ENCODE measurements at places on chromosomes 2 and 18. TPM values are rescaled to one million over a fixed set of nuclear protein-coding genes. Genes with fewer than 3 reads are reported as not detected.

Gene CDH19
- polyA plus RNA-seq = 1.7 TPM

Gene CYRIA
- 8.1 TPM for polyA plus RNA-seq

Gene IL36RN
- polyA plus RNA-seq = 5.0 TPM

Gene BOLL
- 0.89 TPM for polyA plus RNA-seq

Gene GRB14
- polyA plus RNA-seq = 4.3 TPM

Gene GKN2
- polyA plus RNA-seq = not detected

Gene POTEE
- 0.08 TPM for polyA plus RNA-seq

Gene NEB
- 950 TPM for polyA plus RNA-seq

DNA sequence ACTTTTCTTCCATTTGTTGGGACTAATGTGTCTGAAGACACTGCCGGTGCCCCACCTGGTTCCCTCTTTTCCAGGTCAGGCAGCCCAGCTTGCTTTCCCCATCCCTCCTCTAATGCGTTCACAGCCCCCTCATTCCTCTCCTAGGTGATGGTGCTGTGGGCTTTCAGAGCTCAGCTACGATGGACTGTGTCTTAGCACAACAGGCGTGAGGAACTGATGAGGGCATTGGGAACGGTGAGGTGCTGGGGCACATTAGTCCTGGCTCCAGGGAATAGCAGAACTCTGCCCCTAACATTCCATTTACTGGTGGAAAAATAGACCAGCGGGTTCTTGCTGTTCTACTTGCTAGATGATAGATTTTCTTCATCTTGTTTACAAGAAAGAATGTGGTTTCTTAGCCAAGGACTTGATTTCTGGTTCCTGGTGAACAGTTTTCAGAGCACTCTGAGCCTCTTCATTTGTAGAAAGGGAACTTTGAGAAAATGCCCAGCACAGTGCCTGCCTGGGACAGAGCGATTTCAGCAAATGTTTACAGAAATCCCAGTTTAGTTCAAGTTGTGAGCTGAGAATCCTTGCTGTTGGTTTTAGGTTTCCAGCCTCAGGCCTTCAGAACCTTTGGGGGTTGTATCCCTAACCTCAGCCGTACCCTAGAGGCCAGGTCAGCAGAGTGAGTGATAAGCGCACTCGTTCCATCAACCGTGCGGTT, 42.5 kb downstream of the LDLRAD4 start:
- no peak overlapping the region for H3K4me3 ChIP-seq
- H3K27ac ChIP-seq = peak overlapping the region; percentile 45
- H3K36me3 ChIP-seq = no peaks in the 10 kb centered on the region
- H3K4me1 ChIP-seq = peaks cover 45% of the 10 kb centered on the region

GRCh38 chr2:28492282-28492681, 3.6 kb upstream of the PLB1 start:
- no peak overlapping the region for H3K4me3 ChIP-seq
- no peaks in the 10 kb centered on the region for H3K36me3 ChIP-seq
- peaks cover 6% of the 10 kb centered on the region for H3K27me3 ChIP-seq
- DNase-seq = no peak

GRCh38 chr2:204914708-204915107, 369.4 kb downstream of the PARD3B start:
- no peak overlapping the region for H3K4me3 ChIP-seq
- peaks cover 2% of the 10 kb centered on the region for H3K4me1 ChIP-seq
- H3K36me3 ChIP-seq = no peaks in the 10 kb centered on the region

- H3K4me1 ChIP-seq = peaks cover 9% of the 10 kb centered on the region
- H3K27ac ChIP-seq = no peak overlapping the region
- H3K4me3 ChIP-seq = no peak overlapping the region
Observed at GRCh38 chr2:3294493-3294892, 83.1 kb downstream of the EIPR1 start.

GRCh38 chr2:167140767-167141166, 252.5 kb downstream of the XIRP2 start:
- H3K27ac ChIP-seq = no peak overlapping the region
- H3K27me3 ChIP-seq = no peaks in the 10 kb centered on the region
- H3K36me3 ChIP-seq = no peaks in the 10 kb centered on the region
- H3K4me3 ChIP-seq = no peak overlapping the region
- DNase-seq = peak; percentile 83

GRCh38 chr2:190615555-190616200, 33.2 kb upstream of the NAB1 start:
- no peak overlapping the region for H3K4me3 ChIP-seq
- peaks cover 4% of the 10 kb centered on the region for H3K4me1 ChIP-seq
- no peaks in the 10 kb centered on the region for H3K36me3 ChIP-seq
- no peak for DNase-seq

- H3K27me3 ChIP-seq = no peaks in the 10 kb centered on the region
- no peaks in the 10 kb centered on the region for H3K36me3 ChIP-seq
- H3K4me1 ChIP-seq = peaks cover 9% of the 10 kb centered on the region
- H3K27ac ChIP-seq = no peak overlapping the region
- DNase-seq = peak; percentile 64
- no peak overlapping the region for H3K4me3 ChIP-seq
Observed at GRCh38 chr2:56012221-56012765, 88.7 kb upstream of the EFEMP1 start.

GRCh38 chr18:50284255-50284885, 3.0 kb upstream of the MBD1 start:
- peaks cover 46% of the 10 kb centered on the region for H3K36me3 ChIP-seq
- no peaks in the 10 kb centered on the region for H3K27me3 ChIP-seq
- peaks cover 28% of the 10 kb centered on the region for H3K4me1 ChIP-seq
- H3K27ac ChIP-seq = no peak overlapping the region
- H3K4me3 ChIP-seq = no peak overlapping the region

DNA sequence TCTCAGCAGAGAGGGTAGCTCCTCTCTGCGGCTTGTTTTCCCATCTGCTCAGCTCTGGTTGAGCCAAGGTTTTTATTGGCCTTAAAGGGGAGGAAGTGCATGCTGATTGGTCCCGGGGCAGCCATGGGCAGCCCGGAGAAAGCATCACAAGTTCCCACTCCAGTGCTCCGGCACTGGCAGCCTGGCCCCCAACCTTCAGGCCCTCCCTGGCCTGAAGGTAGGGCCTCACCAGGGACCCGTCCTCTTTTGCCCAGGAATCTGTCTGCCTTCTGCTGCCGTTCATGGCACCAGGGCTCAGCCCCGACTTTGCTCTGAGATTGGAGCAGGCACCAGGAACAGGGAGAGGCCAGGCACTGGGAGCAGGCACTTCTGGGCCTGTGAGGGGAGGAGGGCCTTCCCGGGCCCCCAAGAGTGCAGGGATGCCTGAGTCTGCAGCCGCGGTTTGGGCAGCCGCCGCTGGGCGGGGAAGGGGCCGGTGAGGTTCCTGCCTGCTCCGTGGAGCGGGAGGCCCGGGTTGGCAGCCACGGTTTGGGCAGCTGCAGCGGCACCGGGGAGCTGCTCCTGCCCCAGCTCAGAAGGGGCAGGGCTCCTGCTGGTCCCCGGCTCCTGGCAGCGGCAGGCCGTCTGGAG, 17.5 kb upstream of the ILKAP start:
- H3K27ac ChIP-seq = no peak overlapping the region
- H3K36me3 ChIP-seq = no peaks in the 10 kb centered on the region
- peaks cover 21% of the 10 kb centered on the region for H3K4me1 ChIP-seq
- H3K4me3 ChIP-seq = no peak overlapping the region

- peak; percentile 81 for DNase-seq
- H3K27ac ChIP-seq = peak overlapping the region; percentile 84
- peaks cover 6% of the 10 kb centered on the region for H3K4me1 ChIP-seq
- H3K4me3 ChIP-seq = peak overlapping the region; percentile 60
Observed at GRCh38 chr2:176001281-176001915, 669 bp downstream of the LNPK start.

DNA sequence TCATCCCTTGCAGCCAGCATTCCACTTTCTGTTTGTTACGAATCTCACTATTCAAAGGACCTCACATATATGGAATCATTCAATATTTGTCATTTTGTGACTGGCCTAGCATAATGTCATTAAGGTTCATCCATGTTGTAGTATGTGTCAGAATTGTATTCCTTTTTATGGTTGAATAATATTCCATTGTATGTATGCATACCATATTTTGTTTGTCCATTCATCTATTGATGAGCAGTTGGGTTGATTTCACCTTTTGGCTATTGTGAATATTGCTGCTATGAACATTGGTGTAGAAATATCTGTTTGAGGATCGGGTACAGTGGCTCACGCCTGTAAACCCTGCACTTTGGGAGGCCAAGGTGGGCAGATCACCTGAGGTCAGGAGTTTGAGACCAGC, 35.0 kb downstream of the PSMD14 start:
- no peaks in the 10 kb centered on the region for H3K36me3 ChIP-seq
- no peak overlapping the region for H3K27ac ChIP-seq
- DNase-seq = no peak
- H3K4me3 ChIP-seq = no peak overlapping the region
- no peaks in the 10 kb centered on the region for H3K27me3 ChIP-seq

DNA sequence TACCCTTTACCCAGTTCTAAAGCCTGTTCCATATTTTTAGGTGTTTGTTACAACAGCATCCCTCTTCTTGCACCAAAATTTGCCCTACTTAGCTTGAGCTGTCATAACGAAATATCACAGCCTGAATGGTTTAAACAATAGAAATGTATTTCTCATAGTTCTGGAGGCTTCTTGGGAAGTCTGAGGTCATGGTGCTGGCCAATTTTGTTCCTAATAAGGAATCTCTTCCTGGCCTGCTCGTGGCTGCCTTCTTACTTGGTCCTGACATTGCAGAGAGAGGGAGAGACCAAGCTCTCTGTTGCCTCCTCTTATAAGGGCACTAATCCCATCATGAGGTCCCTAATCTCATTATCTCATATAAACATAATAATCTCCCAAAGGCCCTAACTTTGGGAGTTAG, 267.8 kb downstream of the PID1 start:
- no peak for DNase-seq
- no peak overlapping the region for H3K27ac ChIP-seq
- no peak overlapping the region for H3K4me3 ChIP-seq

DNA sequence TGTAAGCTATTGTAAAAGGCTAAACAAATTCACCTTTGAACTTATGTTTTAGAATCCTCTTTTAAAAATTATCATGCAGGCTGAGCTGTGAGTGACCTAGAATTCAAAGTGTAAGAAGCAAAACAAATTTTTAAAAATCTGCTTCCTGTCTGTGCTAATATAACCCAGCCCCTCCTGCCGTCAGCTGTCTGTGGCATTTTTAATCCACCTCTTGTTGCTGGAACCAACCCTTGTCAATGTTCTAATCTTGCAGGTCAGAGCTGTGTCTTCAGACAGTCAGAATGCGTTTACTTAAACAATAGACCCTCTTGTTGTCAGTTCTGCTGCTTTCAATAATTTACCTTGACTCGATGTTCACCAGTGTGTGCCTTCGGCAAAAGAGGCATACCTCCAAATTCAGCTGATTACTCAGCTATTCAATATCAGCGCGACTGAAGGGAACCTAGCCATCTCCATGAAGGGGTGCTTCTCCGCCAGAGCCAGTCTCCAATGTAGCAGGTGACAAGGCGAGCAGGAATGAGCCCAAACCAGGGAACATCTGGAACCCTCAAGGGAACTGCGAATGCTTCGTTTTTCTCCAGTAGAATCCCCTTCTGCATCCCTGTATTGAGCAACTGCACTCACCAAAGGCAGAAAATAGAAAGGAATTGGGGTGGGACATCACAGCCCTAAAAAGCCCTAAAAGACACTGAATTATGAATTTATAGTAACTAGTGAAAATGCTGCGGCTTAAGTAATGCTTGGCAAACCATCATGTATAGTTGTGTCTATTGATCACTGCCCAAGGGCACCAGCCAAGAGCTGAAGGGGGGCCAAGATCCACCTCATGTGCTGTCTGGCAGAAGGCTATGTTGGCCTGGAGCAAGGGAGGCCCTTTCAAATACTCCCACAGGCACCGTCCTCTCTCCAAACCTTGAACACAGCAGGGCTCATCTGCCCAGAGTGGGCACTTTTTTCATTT, 62.5 kb downstream of the LYPD6B start:
- DNase-seq = peak; percentile 23
- H3K4me3 ChIP-seq = no peak overlapping the region
- H3K36me3 ChIP-seq = no peaks in the 10 kb centered on the region
- no peak overlapping the region for H3K27ac ChIP-seq
- H3K4me1 ChIP-seq = peaks cover 2% of the 10 kb centered on the region

DNA sequence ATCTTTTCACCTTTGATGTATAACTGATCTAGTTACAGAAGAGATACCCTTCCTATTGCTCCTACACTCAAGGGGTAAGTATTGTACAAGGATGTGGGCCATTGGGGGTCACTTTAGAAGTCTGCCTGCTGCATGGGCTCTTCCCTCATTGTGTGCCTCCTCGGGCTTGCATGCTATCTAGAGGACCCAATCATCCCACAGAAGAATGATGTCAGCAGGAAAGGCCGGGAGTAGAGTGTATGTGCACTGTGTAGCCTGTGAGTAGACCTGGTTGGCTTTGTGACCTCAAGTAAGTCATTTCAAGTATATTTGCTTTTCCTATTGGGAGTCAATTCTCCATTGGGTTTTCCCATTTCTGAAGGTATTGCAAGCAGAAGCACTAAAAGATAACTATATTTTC, 129.5 kb upstream of the TRIB2 start:
- DNase-seq = no peak
- no peaks in the 10 kb centered on the region for H3K27me3 ChIP-seq
- no peaks in the 10 kb centered on the region for H3K36me3 ChIP-seq
- H3K27ac ChIP-seq = no peak overlapping the region
- H3K4me3 ChIP-seq = no peak overlapping the region

GRCh38 chr18:8745355-8746014, 40.1 kb downstream of the MTCL1 start:
- DNase-seq = no peak
- H3K27ac ChIP-seq = no peak overlapping the region

DNA sequence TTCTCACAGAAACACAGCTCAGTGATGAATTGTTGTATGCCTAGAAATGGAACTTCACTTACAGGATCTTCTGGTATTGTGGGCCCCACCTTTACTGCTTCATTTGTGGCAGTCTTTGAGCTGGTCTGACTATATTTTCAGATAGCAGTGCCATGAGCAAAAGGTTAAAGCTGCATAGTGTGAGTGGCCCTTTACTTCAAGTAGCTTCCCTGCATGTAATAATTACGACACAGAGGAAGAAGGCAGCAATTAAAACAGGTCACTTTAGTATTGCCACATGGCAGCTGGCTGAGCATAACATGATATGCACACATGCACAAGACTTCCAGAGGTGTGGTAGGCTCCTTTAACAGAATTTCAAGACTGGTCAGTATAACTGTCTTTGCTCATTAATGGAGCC, 426.3 kb upstream of the ZEB2 start:
- no peak overlapping the region for H3K27ac ChIP-seq
- DNase-seq = no peak
- H3K4me3 ChIP-seq = no peak overlapping the region
- no peaks in the 10 kb centered on the region for H3K36me3 ChIP-seq
- no peaks in the 10 kb centered on the region for H3K27me3 ChIP-seq
- H3K4me1 ChIP-seq = no peaks in the 10 kb centered on the region

GRCh38 chr2:177584030-177584692, 191.6 kb downstream of the AGPS start:
- H3K4me3 ChIP-seq = no peak overlapping the region
- no peak for DNase-seq
- no peaks in the 10 kb centered on the region for H3K36me3 ChIP-seq
- peaks cover 26% of the 10 kb centered on the region for H3K4me1 ChIP-seq
- no peaks in the 10 kb centered on the region for H3K27me3 ChIP-seq

Data from muscle of leg (tissue), 16 donors.